ENCODE measurements at places on chromosomes 3 and 15.

GRCh38 chr3:18238746-18239331 lies 186.3 kb downstream of the SATB1 start:
- DNase-seq: no peak

- DNase-seq: no peak
These were observed 18.2 kb upstream of the JMJD7 start for GRCh38 chr15:41809526-41810220.

GRCh38 chr3:186180891-186181481 lies 72.1 kb upstream of the ETV5 start:
- DNase-seq: no peak

GRCh38 chr3:142604940-142605339 lies 8.7 kb downstream of the PLS1 start:
- no peak for DNase-seq

DNA sequence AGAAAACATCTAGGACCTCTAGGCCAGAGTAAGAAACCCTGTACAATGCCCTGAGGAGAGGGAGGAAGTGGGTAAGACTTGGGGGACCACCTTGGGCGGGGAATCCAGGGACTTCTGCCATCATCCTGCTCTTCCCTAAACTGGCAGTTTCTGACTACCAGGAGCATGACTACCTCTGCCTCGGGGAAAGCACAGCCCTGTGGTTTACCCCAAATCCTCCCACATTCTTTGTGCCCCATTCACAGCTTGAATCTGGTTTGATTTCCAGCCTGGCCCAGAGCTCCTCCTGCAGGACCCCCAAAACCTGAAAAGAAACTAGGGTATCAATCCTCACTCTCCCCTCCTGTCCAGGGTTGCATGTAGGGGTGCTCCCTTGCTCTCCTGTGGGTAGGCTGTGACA lies 4.7 kb downstream of the C3orf18 start:
- DNase-seq: no peak

DNA sequence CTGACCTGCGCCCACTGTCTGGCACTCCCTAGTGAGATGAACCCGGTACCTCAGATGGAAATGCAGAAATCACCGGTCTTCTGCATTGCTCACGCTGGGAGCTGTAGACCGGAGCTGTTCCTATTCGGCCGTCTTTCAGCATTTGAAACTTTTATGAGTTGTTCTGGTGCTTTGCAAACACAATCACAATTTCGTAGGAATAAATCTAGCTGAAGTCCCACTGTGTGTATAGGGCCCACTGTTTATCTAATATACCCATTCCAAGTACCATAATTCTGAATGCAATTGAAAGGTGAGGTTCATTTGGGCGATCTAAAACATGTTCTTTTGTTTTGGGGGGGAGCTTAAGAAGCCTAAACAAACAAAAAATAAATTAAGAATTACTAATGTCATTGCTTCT lies 572.1 kb downstream of the FGF12 start:
- DNase-seq: no peak

- DNase-seq: no peak
These were observed 24.2 kb downstream of the ATP13A4 start for GRCh38 chr3:193530231-193531165.

DNA sequence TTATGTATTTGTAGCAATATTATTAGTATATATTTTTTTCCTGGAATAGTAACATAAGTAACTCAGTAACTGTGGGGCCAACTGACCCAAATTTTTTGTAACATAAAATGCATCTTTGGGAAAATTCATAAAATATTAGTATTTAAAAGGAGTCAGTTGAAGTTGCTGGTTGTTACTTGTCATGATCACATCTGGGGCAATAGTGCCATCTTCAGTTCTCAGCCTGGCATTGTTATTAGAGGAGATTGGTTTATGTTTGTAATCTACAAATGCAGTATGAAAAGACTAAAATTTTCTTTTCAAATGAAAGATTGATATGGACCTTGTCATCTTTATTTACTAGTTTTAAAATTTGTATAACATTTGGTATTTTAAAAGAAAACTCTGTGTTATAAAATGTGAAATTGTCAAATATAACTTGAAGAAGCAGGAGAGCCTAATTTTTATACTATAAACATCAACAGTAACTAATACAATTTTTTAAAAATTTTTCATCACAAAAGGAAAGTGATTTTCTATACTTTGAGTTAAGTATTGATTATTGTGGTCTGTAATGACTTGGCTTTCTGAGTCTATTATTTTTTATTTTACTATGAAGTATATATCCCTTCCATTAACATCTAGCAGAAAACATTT lies 38.8 kb upstream of the MLF1 start:
- DNase-seq: no peak

DNA sequence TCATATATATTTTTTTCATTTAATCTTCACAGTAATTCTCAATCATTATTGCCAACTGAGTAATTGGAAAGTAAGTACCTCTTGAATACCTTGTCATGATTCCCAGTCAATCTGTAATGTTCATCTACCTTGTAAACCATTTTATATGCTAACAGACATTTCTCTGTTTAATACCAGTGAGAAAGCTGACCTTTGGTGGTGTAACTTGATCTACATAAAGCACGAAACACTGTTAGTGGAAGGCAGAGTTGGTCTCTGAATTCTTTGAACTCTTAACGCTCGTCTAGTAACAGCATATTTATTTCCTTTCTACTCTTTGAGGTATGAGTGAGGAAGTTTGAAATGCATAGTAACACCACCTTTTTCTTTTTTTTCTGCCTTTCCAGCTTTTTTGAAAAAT lies 59.5 kb downstream of the SLC25A26 start:
- DNase-seq: no peak

GRCh38 chr3:9715764-9716437 lies 12.3 kb downstream of the CPNE9 start:
- DNase-seq: peak; percentile 29

DNA sequence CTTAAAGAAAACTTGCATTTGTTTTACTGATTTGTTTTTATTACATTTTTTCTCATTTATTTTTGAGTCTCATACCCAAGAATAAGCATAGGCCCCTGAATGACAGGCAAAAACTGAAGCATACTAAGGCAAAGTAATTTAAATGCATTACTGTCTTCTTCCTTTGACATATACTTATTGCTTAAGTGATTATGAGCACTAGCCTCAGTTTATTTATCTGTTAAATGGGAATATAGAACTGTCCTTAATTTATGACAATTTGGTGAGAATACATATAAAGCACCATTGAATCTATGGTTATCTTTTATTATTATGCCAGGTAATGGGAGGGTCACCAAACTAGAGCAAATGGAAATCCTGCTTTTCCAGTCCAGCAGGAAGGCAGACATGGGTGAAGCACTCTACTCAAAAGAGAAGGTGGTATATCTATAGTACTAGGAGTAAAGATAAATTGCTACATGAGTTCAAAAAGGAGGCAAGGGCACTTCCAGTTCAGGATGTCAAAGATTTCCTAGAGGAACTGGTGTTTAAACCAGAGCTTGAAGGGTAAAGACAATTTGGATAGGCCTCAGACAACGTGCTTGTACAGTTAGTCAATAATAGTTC lies 435.0 kb downstream of the FOXP1 start:
- DNase-seq: no peak

- no peak for DNase-seq
These were observed 34.3 kb downstream of the SEC22C start for GRCh38 chr3:42547401-42547945.

DNA sequence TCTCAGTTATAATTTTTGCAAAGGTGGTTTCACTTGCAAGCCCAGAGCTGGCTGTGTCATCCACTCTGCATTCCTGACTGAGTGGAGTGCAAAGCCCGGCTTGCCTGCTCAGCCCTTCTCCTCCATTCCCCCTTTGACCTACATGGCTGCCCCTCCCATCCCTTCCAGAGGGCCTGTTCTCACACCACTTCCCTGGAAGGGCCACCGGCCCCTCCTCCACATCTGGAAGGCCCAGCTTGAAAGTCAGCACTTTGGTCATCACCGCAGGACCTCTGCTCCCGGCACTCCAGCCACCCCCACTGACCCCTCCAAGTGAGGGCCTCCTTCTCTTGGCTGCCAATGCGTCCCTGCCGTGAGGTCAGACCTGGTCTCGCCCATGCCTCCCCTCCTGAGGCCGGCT lies 74.1 kb upstream of the RNF7 start:
- DNase-seq: no peak

DNA sequence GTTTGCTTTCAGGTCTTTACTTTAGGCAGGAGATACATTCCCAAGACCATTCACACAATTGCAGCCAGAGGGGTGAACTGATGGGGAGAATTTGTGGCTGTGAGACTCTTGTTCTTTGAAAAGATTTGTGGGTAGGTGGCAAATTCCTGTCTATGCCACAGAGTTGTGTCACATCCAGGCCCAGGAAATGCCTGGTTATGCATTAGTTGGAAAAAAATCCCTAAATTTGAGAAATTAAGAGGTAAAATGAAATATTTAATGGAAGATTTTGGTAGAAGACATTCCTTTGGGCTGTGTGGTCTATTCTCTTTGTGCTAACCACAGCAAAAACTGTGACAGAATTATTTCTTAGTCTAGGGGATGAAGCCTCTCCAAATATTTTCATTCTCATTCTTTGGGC lies 28.8 kb downstream of the SAMMSON start:
- no peak for DNase-seq

DNA sequence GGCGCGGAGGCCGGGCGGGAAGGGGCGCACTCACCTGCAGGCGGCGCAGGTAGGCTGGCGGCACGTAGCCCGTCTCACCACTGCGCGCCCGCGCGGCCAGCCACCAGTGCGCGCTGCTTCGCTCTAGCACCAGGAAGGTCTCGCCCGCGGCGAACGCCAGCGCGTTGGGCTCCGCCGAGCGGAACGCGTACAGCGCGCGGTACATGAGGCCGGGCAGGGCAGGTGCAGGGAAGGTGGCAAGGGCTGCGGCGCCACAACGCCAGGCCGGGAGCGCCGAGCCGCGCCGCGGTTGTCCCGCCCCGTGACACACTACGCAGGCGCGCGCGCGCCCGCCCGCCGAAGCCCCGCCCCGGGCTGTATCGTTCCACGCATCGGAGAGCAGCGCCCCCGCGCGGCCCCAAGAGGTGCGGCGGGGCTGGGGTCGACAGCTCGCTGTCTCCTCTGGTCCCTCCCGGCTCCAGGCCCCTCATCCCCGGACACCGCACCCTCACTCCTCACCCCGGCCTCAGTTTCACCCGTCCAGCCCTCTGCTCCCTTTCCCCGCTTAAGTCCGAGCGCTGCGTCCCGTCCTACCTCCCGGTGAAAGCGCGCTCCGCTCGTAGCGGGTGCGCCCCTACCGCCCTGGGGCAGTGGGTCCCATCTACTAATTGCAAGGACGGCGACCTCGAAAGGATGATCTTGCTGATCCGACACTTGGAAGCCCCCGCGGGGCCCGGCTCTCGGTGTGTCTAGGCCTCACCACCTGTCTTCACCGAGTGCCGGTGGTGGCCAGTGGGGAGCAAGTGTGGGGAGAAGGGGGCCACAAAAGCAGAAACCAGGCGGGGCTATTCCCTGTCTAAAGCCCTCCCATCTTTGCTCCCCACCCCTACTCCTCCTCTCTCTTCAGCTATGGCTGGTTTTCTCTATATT lies at the start of gene NCKIPSD:
NCKIPSD (minus strand) TSS at position 313 of the 909 bp plus-strand sequence; CDS start at position 205, 108 bp downstream.
- no peak for DNase-seq

DNA sequence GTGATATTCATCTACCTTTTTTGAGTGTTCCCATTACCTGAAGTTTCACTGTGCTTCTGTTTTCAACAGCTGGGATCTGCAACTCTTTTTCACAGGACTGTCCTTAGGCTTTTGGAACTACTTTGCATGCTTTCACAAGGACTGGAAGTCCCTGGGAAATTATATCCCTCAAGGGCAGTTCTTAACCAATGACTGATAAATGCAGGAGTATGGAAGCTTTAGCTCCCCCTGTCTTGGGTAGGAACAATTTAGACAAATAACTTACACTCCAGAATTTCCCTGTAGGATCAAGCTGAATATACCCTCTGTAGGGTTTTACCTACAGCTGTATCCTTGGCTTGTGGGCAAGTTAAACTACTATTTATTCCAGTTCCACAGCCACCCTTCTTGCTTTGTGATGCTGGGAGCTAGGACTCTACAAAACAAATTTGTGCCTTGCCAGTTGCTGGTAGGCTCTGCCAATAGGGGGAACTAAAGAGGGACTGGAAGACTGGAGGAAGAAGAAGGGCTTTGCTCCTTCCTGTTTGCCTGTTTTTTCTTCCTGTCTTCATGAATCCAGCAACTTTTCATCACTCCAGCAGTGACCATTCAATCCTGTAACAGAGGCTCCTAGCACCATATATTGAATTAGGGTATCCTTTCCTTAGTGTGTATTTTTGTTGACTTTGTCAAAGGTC lies 6.8 kb upstream of the ZNF280D start:
- no peak for DNase-seq

DNA sequence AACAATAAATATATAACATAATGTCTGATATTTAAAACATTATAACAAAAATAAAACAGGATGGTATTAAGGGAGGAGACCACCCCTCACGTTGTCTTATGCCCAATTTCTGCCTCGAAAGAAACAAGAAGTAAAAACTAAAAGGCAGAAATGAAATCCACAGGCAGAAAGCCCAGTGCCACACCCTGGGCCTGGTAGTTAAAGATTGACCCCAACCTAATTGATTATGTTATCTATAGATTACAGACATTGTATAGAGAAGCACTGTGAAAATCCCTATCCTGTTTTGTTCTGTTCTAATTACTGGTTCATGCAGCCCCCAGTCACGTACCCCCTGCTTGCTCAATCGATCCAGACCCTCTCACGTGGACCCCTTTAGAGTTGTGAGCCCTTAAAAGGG lies 22.3 kb upstream of the ACP3 start:
- no peak for DNase-seq

DNA sequence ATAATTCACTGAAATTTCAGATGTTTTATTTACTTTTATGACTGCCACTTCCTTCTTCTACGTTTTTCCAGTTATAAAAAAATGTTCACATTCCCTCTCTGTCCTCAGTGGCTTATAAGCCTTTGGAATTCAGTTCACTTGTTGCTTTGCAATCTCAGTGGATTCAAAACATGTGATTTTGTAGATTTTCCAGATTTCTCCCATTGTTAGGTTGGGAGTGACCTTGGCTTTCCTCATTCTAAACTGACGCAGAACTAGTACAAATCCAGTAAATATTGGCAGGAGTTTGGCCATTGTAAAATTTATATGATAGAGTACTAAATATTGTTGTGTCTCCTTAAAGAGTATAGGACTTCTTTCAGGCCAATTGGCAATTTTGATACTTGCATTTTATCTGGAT lies 812.3 kb upstream of the ROBO1 start:
- DNase-seq: no peak

DNA sequence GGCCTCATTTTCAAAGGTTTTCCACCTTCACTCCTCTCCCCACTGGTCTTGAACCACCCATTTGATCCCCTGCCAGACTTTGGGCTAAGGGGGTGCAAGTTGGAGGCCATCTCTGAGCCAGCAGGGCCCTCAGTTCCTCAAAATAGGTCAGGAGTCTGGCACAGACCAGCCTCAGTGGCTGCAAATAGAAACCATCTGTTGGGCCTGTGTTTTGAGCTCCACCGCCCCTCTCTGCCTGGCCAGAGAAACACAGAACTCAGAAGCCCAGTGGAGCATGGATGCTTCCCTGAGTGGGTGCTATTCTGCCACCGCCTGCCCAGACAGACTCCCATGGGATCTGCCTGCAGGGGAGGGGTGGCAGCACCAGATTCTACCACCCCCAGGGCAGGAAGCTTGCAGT lies 56.3 kb downstream of the CORO2B start:
- DNase-seq: no peak

Measured in AG04449 (cell line).